ENCODE measurements at places on chromosomes 1 and 21.

DNA sequence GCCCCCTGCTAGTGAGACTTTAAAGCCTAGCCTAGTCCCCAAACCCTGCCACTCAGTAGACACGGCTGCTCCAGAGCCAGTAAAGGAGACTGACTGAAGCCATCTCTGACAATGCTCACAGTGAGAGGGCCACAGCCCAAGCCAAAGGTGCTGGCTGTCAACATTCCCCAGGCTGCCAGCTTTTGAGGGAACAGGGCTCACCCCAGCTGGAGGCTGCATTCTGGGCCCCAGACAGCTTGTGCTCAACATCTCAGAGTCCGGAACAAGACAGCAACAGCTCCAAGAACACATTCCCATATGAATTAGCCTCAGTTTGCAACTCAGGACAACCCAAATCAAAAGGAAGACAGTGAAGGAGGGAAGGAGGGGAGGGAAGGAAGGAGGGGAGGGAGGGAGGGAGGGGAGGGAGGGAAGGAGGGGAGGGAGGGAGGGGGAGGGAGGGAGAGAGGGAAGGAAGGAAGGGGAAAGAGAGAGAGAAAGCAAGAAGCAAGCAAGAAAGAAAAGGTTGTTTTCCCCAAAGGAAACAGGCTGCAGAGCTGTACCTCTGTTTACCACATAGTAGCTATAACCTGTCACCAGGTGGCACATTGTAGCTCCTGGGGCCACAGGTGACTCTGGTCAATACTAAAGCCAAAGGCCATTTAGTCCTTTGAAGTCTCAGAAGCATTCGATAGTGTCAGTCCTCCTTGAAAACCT, 5.4 kb downstream of the ARTN start:
- no peak for DNase-seq

- no peak for DNase-seq
Observed at GRCh38 chr21:38308532-38309119, 51.8 kb downstream of the KCNJ15 start.

DNA sequence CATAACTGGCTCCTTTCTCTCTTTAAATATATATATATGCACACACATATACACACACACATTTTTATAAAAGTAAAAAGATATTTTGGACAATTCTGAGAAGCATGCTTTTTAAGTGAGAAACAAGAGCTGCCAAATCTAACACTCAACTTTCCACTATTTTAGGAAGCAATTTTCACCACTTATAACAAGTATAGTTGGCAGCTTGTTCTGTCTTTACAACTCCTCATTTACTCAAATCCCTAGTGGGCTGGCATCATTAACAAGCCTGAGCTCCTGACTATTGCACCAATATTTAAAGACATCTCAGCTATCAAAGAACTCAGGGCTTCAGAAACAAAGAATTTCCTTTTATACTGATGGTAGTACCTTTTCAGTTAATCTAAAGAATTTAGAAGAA, 76.6 kb downstream of the RAB3GAP2 start:
- no peak for DNase-seq

GRCh38 chr1:28147264-28148094, 29.0 kb downstream of the PTAFR start:
- DNase-seq: no peak

GRCh38 chr1:237171454-237172117, 129.6 kb downstream of the RYR2 start:
- DNase-seq: no peak

- DNase-seq: no peak
Observed at GRCh38 chr1:214683621-214684020, 80.6 kb downstream of the CENPF start.

- no peak for DNase-seq
Observed at GRCh38 chr21:34343838-34344381, 19.9 kb upstream of the KCNE2 start.

DNA sequence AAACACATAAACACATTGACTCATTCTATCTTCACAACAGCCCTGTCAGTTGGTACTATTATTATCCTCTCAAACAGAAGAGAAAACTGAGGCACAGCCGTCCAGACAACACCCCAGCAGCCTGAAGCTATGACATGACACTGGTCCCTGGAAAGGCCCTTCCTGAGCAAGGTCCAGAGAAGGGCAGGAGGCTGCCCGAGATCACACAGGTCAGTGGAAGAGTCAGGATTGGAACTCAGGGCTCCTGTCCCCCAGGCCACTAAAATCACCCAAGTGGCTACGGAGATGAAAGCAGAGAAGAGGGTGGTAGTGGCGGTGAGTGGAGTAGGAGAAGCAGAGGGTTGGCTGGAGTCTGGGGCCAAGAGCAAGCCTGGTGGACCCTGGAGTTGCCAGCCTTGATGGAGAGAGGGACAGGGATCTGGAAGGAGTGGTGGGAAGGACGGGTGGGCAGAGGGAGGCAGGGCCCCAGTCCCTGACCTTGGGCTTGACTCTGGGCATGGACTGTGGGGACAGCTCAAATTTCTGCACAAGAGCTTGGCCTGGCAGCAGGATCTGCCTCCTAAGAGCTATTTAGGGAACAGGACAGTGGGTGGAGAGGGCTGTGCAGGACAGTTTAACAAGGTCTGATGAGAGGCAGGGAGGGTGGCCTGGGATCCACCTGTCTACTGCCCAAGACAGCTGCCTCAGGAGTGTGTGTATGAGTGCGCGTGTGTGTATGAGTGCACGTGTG, 15.8 kb downstream of the MYOM3 start:
- no peak for DNase-seq

DNA sequence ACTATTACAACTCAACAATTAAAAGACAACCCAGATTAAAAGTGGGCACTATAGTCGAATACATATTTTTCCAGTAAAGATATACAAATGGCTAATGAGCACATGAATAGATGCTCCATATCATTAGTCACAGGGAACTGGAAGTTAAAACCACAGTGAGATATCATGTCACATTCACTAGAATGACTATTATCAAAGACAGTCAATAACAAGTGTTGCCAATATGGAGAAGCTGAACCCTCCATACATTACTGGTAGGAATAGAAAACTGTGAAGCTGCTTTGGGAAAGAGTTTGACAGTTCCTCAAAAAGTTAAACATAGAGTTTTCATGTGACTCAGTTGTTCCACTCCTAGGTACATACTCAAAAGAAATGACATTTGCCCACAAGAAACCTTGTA, 30.6 kb upstream of the MRPS6 start:
- DNase-seq: no peak

- DNase-seq: no peak
Observed at GRCh38 chr1:193368302-193368701, 181.9 kb upstream of the B3GALT2 start.

DNA sequence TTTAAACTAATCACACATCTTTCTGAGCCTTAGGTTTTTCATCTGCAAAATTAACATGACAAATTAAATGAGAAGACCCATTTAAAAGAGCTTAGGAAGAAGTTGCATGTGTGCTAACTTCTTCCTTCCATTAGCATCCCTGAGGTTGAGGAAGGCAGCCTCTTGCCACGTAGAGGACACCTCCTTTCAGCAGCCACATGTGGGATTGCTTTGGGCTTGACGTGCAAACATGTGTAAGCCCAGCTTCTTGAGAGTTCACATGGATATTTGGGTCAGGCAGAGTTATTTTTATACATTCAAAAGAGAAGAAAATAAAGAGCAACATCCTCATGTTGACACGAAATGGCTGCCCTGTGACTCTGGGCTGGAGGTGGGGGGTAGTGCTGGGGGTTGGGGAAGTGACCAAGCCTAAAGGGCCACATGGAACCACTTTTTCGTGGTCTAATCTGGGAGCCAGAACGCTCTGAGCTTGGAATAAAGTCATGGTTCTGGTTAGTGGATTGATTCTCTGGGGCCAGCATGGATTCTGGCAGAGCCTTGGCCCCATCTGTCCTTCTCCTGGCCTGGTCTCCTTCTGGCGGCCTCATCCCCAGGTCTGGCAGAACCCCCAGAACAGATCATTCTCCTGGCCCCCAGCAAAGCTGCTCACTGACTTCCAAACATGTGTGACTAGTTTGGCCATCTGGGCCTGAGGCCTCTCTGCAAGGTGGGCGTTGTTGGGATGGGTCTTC, 137.1 kb upstream of the USP24 start:
- DNase-seq: peak; percentile 41

GRCh38 chr1:61227857-61228550, 145.6 kb downstream of the NFIA start:
- peak; percentile 63 for DNase-seq

DNA sequence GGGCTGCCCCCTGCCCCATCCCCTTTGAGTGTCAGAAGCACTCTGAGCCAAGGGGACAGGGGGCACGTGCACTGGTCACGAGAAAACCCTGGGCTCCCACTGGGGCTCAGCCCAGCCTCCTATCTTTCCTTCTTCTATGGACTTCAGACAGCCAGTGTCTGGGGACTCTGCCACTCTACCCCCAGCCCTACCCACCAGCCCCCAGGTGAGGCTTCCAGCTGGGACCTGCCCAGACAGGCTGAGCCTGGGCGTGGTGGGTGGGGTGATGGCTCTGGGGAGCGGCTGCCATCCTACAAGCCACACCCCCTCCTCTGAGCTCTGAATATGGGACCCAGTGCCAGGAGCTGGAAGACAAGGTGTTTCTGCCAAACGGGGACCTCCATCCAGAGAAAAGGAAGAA, 8.0 kb upstream of the SFN start:
- DNase-seq: no peak

GRCh38 chr1:159144571-159144970, 26.8 kb upstream of the CADM3 start:
- DNase-seq: no peak

DNA sequence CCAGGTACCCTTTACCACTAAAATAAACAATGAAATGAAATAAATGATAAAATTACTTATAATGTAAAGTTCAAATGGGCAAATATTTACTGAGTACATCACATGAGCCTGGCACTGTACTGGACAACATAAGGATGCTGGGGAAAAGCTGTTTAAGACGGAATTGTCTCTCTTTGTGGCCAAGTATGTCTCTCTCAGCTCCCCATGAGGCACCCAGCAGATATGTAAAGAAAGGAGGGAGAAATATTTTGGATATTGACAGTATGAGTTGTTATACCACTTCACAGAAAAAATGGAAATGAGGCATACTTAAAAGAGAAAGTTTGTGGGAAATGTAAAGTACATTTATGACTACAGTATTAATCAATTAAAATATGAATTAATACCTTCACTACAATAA, 1.0 kb upstream of the TNFSF4 start:
- no peak for DNase-seq

- DNase-seq: no peak
Observed at GRCh38 chr1:226798427-226799411, 59.6 kb upstream of the ITPKB start.

DNA sequence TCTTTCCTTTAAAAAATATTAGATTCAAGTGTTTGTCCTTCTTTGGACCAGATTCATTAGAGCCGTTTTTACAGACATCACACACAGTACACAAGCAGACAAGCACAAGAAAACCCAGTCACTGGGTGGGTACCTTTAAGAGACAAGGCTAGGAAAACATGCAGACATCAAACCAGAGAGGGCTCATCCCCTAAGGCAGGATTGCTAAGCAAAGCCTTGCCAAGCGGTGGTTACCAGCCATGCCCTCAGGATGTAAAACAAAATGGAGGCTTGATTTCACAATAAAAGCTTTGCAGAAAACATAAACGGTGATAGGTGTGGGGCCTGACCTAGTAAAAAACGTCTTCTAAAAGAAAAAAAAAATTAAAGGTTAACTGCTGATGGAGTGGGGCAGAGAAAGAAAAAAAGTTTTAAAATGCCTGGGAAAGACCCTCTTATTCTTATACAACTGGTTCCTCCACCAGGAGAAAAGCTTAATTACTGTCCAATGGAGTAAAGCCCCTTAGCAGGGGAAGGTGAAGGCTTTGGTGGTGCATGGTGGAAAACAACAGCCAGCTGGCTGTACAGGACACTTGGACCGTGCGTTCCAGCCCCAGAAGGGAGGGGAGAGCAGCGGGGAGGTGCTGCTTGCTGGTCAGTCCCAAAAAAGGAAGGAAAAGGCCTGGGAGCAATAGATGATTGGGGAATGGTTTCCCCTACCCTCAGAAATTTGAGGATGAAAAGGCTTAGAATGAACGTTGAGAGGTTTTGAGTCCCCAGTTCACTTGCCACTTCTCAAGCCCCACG, 30.4 kb upstream of the FMO1 start:
- DNase-seq: no peak

GRCh38 chr1:160149716-160150115, 1.7 kb upstream of the ATP1A4 start:
- no peak for DNase-seq

GRCh38 chr21:36839123-36839522, 127.3 kb downstream of the HLCS start:
- no peak for DNase-seq

- no peak for DNase-seq
Observed at GRCh38 chr1:18641005-18641941, 10.6 kb downstream of the PAX7 start.

DNA sequence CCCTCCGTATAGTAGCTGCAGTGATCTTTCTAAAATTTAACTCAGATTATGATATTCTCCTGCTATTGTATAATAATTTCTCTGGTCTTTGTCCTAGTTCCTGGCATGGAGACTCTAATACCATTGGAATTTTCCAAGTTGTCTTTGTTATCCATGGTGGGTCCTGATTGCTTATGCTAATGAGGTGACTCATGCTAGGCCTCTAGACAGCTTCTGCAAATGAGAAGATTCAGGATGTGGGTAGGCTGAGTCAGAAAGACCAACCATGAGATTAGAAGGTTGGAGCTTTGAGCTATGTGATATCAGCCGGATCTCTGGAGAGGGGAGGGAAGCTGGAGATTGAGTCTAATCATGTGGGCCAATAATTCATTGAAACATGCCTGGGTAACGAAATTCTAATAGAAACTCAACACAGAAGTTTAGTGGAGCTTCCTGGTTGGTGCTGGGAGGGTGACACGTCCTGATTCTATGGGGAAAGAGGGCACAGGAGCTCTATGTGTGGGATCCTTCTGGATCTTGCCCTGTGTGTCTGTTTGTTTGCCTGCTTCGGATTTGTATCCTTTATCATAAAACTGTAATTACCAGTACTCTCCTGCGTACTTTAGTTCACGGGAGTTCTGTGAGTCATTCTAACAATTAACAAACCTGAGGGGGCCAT, 73.2 kb upstream of the CNIH3 start:
- DNase-seq: peak; percentile 28

- no peak for DNase-seq
Observed at GRCh38 chr1:197771386-197771785, 3.9 kb downstream of the DENND1B start.

- no peak for DNase-seq
Observed at GRCh38 chr1:26368486-26368885, 4.1 kb downstream of the ZNF683 start.

DNA sequence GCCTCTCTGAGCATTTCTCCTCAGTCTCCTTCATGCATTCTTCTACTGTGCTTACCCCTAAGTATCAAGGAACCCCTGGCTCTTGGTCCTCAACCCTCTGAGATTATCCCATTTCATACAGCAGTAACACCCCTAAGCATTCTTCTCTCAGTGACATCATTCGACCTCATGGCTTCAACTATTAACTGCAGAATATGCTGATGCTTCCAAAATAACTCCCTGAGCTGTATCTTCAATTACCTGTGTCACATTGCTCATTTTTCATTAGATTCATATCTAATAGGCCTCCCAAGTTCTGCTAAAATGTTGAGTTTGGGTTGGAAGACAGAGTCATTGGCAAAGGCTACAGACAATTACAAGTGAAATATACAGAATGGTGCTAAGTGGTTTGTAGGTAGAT, 7.5 kb downstream of the CAPN8 start:
- no peak for DNase-seq
